ENCODE measurements at places on chromosomes 6 and 20. TPM values are rescaled to one million over a fixed set of nuclear protein-coding genes. Genes with fewer than 3 reads are reported as not detected.

GRCh38 chr6:113495521-113495920, 361.6 kb upstream of the MARCKS start:
- DNase-seq, result peak; percentile 15

- no peak for DNase-seq
Observed at GRCh38 chr20:54573838-54574237, 98.4 kb downstream of the DOK5 start.

MAS1 gene
- not detected for total RNA-seq

- no peak for DNase-seq
Observed at GRCh38 chr20:49540687-49541435, 27.1 kb downstream of the PTGIS start.

DNA sequence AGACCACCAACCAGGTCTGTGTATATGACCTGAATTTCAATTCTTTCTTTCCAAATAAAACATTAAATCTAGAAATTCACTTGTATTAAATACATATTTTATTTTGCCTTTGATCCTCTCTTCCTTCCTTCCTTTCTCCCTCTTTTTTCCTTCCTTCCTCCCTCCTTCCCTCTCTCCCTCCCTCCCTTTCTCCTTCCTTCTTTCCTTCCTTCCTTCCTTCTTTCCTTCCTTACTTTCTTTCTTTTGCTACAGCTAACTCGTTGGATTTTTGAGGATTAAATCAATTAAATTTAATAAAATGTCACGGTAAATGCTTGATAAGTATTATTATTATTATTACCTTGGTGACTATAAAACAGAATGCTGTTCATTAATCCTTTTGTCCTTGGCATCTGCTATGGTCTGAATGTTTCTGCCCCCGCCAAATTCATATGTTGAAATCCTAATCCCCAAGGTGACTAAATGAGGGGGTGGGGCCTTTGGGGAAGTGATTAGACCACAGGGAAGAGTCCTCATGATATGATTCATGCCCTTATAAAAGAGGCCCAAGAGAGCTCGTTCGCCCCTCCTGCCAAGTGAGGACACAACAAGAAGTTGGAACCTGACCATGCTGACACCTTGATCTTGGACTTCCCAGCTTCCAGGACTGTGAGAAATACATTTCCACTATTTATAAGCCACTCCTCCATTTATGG, 67.6 kb upstream of the BTBD3 start:
- DNase-seq, result no peak

NKAPL gene
- 0.65 TPM for total RNA-seq

GRCh38 chr6:11460001-11460668, 77.4 kb upstream of the TMEM170B start:
- no peak for DNase-seq

DNA sequence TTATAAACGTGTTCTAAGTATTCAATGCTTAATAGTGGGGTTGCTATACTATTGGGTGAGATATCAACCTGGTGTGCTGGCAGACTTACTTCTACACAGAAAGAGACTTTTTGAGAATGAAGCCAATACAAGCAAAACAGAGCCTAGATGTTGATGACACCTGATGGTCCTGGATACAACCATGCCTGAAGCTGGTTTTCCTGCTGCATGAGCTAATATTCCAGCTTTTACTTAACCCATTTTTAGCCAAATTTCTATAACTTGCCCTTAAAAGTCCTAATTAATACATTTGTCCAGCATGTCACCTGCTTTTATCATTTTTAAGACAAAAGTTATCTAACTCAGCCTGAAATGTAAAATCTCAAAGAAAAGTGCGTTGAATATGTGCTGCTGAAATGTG, 86.2 kb downstream of the PFDN4 start:
- no peak for DNase-seq

FAM120B gene
- total RNA-seq, result 5.0 TPM

TEAD3 gene
- total RNA-seq, result 15.3 TPM

TRAPPC3L gene
- total RNA-seq, result not detected

PMEPA1 gene
- total RNA-seq, result 62.5 TPM

PBOV1 gene
- total RNA-seq, result not detected

- no peak for DNase-seq
Observed at GRCh38 chr6:10559522-10560152, 38.5 kb downstream of the GCNT2 start.

DTD1 gene
- 79.4 TPM for total RNA-seq

GRCh38 chr6:49556429-49556837, 6.0 kb downstream of the C6orf141 start:
- peak; percentile 81 for DNase-seq

SLC22A1 gene
- 0.12 TPM for total RNA-seq

DNA sequence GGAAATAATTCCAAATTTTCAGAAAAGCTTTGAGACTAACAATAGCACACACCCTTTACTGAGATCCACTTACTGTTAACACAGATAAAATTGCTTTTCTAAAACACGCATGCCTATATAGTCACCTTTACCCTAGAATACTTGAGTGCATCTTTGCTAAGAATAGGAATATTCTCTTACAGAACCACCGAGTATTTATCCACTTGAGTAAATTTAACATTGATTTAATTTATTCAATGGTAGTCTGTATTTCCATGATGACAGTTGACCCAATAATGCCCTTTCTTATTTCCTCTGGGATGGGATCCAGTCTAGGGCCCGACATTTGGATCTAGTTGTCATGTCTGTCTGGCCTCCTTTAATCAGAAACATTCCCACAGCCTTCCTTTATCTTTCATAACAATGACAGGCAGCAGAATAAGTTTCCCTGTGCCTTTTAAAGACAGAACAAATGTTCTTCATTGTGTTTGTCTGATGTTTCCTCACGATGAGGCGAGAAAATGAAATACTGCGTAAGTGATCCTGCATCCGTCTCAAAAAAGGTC, 56.6 kb upstream of the ERVFRD-1 start:
- DNase-seq, result no peak

DNA sequence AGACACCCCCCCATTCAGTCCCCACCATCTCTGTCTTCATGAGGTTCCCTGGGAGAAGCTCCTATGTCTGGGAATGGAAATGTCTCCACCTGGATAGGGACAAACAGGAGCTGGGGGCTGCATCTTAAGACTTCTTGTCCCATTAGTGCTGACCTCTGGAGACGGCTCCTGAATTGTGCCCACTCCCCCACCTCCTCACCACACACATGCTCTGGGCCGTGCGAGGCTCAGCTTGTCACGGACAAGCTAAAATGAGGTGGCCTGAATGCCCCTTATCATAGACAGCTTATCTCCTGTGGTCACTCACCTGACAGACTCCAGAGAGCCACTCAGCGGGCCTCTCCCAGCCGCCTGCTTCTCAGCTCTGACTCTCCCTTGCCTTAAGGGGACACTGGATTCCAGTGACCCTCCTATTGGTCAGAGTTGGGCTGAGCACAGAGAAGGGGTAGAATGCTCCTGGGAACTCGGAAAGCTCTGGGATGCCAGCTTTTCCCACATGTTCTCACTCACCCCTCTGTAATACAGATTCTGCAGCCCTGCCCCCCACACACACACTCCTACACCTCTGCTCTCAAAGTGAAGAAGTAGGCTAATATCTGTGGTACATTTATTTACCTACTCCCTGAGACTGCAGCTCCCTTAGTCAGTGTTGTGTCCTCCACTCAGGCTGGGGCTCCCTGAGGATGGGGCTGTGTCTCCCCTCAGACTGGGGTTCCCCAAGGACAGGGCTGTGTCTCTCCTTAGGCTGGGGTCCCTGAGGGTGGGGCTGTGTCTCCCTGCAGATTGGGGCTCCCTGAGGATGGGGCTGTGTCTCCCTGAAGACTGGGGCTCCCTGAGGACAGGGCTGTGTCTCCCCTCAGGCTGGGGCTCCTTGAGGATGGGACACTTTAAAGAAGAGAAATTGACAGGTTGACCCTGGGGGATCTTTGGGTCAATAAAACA, 167.5 kb downstream of the VEGFA start:
- no peak for DNase-seq

Data from epithelial cell of proximal tubule (primary cell).